ENCODE measurements at places on chromosomes 6 and 20.

DNA sequence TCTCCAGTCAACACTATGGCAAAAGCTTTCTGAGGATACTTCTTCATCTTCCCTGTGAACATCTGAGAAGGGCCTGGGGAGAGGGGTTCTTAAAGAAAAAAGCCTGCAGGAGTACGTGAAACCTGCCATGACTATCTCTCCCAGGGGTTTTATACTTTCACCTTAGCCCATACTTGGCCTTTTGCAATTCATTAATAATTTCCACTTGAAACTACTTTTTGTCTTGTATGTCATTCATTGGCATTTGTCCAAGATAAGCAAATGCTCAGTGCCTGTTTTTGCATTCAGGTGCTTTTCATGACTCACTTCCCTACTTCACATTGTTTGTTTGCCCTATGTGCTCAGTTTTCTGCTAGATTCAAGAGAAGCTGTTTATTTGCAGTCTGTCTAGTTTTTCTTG is 580.3 kb upstream of the GJE1 start:
- peak; percentile 83 for DNase-seq

DNA sequence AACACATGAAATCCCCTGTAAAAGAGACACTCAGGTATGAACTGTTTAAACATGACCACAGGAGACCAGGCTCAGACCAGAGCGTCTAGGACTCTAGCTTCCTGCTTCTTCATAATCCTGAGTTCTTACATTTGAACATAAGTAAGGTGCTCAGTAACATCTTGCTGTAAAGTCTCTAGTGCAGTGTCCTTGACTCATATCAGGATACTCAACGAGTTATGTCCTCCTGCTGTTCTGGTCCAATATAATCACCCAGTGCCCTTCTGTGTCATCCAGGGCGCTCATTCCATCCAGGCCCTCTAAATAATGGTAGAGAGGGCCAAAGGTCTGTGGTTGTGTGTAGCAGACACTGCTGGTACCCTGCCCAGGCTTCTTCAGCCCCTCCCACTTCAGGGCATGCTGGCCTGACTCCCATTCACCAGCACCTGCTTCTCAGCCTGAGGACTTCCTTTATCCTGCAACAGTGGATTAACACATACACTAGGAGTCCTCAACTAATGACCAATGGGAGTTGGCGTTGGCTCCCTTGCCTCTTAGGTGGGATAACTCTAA is 66.8 kb upstream of the MOCS1 start:
- DNase-seq, result no peak

- no peak for DNase-seq
Observed at GRCh38 chr20:41570557-41570956, 47.6 kb downstream of the CHD6 start.

GRCh38 chr6:169145496-169145895 is 108.2 kb downstream of the THBS2 start:
- no peak for DNase-seq

DNA sequence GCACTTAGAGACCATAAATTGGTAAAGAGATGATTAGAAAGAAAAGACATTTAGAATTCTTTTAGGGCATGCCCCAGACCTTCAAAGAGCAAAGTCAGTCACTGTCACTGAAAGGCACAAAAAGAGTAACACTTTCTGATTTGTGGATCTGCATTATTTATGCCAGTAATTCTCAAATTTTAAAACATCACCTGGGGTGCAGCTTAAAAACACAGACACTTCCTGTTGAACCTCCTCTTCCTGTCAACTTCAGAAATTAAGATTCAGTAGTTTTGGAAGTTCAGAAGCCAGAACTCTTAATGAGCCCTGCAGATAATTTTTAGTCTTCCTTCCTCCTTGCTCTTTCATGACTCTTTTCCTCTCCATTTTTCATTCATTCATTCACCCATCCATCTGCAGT is 137.5 kb downstream of the NRN1 start:
- no peak for DNase-seq

- no peak for DNase-seq
Observed at GRCh38 chr6:22281341-22282085, 15.3 kb downstream of the PRL start.

DNA sequence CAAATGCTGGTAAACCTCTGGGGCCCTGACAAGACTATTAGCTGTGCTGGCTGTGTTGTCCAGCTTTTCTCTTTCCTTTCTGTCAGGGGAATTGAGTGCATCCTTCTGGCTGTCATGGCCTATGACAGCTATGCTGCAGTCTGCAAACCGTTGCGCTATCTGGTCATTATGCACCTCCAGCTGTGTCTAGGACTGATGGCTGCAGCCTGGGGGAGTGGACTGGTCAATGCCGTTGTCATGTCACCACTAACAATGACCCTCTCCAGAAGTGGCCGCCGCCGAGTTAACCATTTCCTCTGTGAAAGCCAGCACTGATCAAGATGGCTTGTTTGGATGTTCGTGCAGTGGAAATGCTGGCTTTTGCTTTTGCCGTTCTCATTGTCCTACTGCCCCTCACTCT is 20.3 kb downstream of the OR2B6 start:
- DNase-seq, result no peak

DNA sequence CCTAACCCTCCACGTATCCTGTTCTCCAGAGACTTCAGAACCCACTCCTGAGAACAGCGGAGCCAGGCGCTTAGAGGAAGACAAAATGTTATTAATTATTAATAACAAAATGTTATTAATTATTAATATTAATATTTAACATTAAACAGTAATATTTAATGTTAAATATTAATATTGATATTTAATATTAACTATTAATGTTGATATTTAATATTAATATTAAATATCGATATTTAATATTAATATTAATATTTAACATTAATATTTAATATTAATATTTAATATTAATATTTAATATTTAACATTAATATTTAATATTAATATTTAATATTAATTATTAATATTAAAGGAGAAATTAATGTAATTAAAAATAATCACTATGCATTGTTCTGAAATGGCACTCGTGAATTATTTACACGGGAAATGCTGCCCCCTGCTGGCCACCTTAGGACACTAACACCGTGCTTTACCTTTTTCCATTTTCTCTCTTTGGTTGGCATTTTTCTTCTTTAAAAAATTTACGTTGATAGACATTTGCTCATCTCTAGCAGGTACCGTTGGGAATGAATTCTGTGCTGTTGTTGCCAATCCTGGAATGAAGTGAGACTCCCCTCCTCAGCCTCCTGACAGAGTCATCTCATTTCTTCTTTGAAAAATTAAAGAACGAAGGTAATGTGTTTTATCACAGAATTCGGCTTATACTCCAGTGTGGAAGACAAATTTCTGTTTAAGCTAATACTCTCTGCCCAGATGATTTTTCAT is 7.5 kb upstream of the GGTLC1 start:
- DNase-seq, result peak; percentile 54

GRCh38 chr6:143397227-143398222 is 53.0 kb downstream of the ADAT2 start:
- peak; percentile 90 for DNase-seq

DNA sequence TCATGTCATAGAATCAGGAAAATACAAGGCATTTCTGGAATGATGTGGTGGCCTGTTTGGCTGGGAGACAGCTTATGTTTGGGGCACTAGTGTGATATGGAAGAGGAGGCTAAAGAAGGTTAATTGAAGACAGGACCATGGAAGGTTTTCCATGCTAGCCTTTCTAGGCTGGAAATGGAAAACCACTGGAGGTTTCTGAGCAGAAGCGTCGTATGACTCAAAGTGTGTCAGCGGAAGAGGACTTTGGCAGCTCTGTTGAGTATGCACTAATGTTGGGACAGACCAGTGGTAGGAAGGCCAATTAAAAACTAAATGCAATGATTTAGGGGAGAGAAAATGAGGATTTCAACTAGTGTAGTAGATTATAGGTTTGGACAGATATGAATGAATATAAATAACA is 413.1 kb downstream of the PLCB1 start:
- DNase-seq, result peak; percentile 58

DNA sequence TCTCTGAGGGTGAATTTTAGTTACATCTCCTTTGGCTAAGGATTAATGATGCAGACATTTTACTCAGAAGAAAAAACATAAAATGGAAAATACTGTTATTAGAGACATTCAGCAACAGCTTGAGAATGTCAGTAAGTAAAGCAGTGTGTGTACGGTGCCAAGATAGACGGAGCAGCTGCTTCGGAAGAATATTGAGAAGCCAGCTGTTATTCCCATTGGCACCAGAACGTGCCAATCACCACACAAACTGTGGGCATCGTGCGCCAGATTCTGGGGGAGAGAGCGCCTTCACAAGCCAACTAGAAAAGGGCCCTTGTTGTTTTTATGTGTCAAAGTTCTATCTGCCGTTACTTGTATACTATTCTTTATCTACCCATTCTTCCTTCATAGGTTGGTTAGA is 163.4 kb downstream of the MTFR2 start:
- DNase-seq, result no peak

- DNase-seq, result no peak
Observed at GRCh38 chr6:71300561-71301168, 12.1 kb downstream of the OGFRL1 start.

GRCh38 chr6:6788394-6789032 is 200.0 kb downstream of the LY86 start:
- DNase-seq, result peak; percentile 14

DNA sequence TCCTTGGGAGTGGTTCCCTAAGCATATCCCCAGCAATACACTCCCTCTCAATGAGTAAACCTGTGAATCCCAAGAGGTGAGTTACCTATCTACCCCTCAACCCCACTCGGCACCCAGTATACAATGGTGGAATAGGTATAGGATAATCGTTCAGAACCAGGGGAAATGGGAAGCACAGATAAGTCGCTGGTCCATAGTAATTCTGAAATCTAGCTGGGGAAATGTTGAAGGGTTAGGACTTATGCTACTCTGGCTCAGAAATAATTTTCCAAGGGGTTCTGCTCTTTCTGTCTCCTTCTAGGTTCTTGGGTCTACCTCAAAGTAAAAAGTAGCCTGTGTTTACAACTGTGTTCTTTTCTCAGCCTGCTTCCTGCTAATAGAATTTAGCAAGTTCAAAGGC is 62.3 kb upstream of the NNAT start:
- DNase-seq, result no peak

GRCh38 chr6:5302995-5303622 is 41.8 kb downstream of the FARS2 start:
- peak; percentile 27 for DNase-seq

- no peak for DNase-seq
Observed at GRCh38 chr20:56430957-56431356, 18.9 kb downstream of the CASS4 start.

- DNase-seq, result peak; percentile 61
Observed at GRCh38 chr20:36836591-36837269, 39.2 kb upstream of the TLDC2 start.

DNA sequence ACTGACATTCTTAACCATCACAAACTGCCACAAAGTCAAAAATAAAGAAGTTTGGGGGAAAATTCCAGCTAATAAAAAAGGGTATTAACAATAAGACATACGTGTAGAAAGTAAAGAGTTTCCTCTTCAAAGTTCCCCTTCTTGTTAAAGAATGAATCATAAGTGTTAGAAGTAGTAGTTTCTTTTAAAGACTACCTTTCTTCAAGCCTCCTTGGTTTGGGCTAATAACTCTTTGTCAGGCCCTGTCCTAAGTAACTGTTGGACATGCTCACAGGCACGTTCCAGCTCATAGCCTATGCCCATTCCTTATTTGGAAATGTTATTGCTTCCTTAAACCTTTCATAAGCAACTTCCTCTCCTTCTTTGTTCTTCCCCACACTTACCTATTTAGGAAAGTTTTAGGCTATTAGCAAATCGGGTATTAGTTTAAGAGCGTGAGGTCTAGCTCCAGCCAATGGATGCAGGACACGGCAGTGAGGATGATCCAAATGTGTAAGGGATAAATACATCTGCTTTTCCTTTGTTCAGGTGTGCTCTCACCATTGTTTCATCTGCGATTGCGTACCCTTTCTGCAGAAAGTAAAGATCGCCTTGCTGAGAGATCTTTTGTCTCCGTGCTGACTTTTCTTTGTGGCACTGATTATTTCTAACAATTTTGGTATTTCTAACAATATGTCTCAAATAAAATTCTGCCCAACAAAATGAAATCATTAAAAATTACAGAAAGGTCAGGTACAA is 64.9 kb downstream of the CHD6 start:
- no peak for DNase-seq

GRCh38 chr6:125117818-125118217 is 35.8 kb upstream of the TPD52L1 start:
- DNase-seq, result peak; percentile 49

- DNase-seq, result no peak
Observed at GRCh38 chr6:130776287-130776925, 50.8 kb upstream of the SMLR1 start.

GRCh38 chr6:126176282-126176681 is 163.6 kb upstream of the CENPW start:
- peak; percentile 52 for DNase-seq

DNA sequence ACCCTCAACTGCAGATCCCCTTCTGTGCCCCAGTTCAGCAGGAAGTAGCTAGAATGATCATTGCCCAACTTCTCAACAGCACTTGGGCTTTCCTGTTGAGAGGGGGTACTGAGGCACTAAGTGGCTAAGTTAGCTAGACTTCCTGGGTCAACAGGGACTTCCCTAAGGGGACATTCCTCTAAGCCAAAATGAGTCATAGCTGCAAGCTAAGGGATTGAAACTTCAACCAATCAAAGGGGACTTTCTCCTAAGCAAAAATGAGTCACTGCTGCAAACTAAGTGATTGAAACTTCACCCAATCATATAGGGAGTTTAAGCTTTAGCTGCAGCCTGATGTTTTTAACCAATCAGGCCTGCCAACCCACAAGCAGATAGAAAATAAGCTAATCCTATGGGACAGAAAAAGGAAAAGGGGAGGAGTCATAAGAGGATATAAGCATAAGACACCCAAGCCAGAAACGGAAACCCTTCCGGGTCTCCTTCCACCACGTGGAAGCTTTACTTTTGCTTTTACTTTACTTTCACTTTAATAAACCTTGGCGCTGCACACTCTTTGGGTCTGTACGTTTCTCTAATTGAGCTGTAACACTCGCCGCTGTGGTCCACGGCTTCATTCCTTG is 659.0 kb upstream of the HS3ST5 start:
- no peak for DNase-seq

DNA sequence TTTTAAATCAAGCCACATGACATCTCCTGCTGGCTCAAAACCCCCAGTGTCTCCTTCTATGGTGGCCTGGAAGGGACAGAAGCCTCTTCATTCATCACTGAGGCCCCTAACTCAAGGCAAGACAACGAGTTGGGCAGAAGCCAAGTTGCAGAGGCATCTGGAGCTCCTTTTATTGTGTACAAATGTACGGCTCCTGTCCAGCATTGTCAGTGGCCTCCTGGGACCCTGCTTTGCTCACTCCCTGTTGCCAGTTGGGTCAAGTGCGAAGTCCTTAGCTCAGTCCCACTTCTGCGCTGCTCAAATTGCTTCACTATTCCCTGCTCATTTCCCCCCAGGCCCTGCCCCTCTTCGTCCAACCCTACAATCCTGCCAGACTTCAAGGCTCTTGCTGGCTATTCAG is 181.2 kb upstream of the PMEPA1 start:
- DNase-seq, result no peak

- DNase-seq, result peak; percentile 17
Observed at GRCh38 chr6:30884521-30885480, 482 bp downstream of the DDR1 start.

DNA sequence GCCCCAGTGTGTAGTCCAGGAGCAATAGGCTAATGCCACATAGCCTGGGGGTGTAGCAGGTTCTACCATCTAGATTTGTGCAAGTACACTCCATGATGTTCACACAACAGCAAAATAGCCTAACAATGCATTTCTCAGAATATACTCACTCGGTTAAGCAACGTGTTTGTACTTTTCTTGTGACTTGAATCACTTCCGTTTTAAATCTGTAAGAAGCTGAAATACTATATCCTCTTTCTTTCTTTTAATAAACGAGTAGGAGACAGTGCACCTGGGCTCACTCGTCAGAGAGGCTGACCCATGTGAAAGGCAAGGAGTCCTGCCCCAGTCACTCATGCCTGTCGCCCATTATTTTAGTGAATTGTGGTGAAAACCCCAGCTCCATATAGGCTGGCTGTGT is 201.6 kb downstream of the FOXA2 start:
- DNase-seq, result no peak

Data from cardiac fibroblast (primary cell).